Stomach (tissue), 19 donors: ENCODE measurements at places on chromosomes 7 and 10. TPM values are rescaled to one million over a fixed set of nuclear protein-coding genes. Genes with fewer than 3 reads are reported as not detected.

ATOH7 gene
- 0.30 TPM for polyA plus RNA-seq

ITIH5 gene
- 4.1 TPM for polyA plus RNA-seq

PHYHIPL gene
- polyA plus RNA-seq, result 0.61 TPM

DNA sequence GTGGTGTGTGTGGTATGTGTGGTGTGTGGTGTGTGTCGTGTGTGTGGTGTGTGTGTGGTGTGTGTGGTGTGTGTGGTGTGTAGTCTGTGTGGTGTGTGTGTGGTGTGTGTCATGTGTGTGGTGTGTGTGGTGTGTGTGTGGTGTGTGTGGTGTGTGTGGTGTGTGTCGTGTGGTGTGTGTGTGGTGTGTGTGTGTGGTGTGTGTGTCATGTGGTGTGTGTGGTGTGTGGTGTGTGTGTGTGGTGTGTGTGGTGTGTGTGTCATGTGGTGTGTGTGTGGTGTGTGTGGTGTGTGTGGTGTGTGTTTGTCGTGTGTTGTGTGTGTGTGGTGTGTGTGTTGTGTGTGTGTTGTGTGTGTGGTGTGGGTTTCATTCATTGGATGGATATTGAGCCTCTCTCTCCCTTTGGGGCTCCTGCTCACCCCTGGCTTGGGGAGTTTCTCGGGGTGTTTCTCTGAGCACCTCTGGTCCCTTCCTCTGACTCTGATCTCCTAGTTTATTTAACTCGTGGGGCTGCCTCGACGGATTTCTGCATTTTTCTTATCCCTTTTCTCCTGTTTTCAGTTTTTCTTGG is 145.8 kb downstream of the DNAJB6 start:
- H3K4me1 ChIP-seq, result no peaks in the 10 kb centered on the region
- DNase-seq, result no peak
- no peak overlapping the region for H3K4me3 ChIP-seq
- no peaks in the 10 kb centered on the region for H3K27me3 ChIP-seq
- H3K36me3 ChIP-seq, result no peaks in the 10 kb centered on the region

NEUROD6 gene
- not detected for polyA plus RNA-seq

CALHM3 gene
- polyA plus RNA-seq, result not detected

DNA sequence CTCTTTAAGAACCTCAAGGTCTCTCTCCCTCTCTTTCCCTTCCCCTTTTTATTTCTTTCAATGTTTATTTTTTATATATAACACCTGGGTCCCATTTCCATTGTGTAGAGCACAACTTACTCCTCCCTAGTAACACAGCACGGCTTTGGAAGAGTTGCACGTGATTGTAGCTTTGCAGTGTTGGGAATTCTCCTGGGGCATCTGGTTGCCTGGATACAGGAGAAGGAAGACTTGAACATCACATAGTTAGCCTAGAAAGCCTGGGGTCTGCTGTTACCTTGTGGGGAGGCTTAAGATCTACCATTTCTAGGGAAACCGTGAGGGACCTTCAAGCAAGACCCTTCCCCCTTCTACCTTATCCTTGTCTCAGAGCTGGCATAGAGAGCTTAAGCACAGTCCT is 41.1 kb upstream of the NFKB2 start:
- no peaks in the 10 kb centered on the region for H3K4me1 ChIP-seq
- no peaks in the 10 kb centered on the region for H3K27me3 ChIP-seq
- no peak overlapping the region for H3K27ac ChIP-seq
- H3K4me3 ChIP-seq, result no peak overlapping the region

DNA sequence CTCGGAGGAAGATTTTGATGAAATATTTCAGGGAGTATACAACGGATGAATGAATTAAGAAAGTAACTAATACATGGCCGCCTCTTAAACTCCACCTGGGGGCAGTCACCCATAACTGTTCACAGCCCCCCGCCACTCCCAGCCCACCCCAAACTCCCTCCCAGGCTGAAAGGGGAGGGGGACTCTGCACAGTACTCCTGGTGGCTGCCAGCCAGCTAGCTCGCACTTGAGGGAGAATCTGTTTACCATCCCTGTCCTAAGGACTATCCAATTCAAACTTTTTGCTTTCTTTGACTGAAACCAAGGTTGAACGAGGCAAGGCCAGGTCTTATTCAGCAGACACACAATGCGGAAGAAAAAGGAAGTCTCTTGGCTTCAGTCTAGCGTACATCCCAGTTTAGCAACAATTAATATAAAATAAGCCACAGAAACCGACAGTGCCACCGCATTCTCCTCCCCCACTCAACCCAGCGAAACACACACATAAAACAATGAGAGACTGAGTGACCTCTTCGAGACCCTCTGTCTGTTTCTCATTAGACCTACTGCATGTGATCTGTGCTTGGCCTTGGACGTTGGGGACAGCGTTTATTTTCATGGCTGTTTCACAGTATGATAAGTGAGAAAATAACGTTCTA is 219.5 kb downstream of the GLI3 start:
- DNase-seq, result no peak
- no peaks in the 10 kb centered on the region for H3K27me3 ChIP-seq
- H3K36me3 ChIP-seq, result no peaks in the 10 kb centered on the region
- peaks cover 7% of the 10 kb centered on the region for H3K4me1 ChIP-seq
- H3K4me3 ChIP-seq, result no peak overlapping the region

- peak overlapping the region; percentile 21 for H3K27ac ChIP-seq
- H3K4me1 ChIP-seq, result peaks cover 20% of the 10 kb centered on the region
These were observed 13.5 kb downstream of the IQCE start for GRCh38 chr7:2572101-2572842.

DNA sequence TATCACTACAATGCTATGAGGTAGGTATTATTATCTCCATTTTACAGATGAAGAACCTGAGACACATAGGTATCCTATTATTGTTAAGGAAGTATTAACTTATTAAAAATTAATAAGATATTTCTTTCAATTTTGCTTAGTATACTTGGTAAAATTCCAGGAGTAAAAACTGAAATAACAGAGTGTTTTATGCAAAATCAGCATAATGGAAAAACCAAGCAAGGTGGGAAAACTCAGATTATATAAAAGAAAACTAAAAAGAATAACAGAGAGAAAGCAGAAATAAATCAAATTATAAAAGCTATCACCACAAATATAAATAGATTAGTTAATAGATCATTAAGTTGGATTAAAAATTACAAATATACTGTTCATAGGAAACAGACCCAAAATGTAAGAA is 82.0 kb downstream of the CPXM2 start:
- no peak overlapping the region for H3K27ac ChIP-seq
- DNase-seq, result no peak
- no peaks in the 10 kb centered on the region for H3K27me3 ChIP-seq
- H3K4me3 ChIP-seq, result no peak overlapping the region

DNA sequence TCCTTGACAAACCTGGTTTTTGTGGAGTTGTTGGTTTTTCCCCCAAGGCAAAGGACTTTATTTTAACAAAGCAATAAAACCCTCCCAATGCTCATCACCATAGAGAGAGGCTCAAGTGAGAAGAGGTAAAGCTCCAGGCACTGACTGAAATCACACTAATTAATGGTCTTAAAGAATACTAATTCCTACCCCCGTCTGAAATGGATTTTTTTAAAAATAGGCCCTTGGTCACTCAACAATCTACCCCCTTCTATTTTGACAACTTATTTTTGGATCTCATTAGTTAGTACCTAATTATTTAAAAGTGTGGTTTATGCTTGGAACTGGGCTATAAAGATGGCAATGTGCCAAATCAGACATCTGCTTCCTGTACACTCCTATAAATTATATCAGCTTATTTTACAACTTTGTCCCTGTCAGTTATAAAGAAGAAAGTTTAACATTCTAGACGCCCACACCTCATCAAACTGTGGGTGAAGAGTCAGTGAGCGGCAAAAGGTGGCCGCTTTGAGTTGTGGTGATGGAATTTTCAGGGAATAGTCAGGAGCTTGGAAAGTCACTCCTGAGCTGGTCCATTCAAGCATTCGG is 10.6 kb downstream of the GLI3 start:
- no peaks in the 10 kb centered on the region for H3K4me1 ChIP-seq
- H3K27me3 ChIP-seq, result no peaks in the 10 kb centered on the region
- H3K36me3 ChIP-seq, result no peaks in the 10 kb centered on the region
- no peak for DNase-seq

DNA sequence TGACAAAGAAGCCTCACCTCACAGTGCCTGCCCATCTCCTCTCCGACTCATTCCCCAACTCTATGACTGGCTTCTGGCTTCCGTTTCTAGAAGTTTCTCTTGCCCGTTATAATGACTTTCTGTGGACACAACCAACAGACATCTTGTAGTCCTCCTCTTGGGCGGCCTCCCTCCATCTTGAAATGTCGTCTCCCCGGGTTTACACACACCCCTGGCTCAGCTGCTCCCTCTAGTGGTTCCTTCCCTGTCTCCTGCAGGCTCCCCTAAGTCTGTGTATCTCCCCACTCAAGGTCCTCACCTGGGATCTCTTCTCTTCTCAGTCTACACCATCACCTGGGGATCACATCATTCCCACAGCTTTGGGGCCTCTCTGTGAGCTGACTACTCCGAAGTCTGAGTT is 123.4 kb upstream of the NEBL start:
- H3K4me1 ChIP-seq, result no peaks in the 10 kb centered on the region
- no peak overlapping the region for H3K4me3 ChIP-seq

AMPH gene
- polyA plus RNA-seq, result 3.1 TPM

SH2B2 gene
- polyA plus RNA-seq, result 2.3 TPM

DNA sequence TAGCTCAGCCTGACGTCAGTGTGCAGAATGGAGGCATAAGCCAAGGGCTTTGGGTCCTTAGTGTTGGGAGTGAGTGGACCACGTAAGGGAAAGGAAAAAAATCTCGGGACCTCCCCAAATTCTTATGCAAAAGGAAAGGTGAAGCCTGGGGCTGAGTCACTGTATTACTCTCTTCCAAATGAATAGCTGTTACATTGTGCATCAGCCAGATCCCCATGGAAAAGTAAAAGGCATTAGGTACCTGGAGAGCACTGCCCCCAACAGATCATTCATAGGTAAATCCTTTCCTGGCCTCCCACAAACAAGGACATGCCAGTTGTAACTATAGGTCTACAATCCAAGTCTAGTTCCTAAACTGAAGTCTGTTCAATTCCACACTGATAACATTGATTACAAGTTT is 170.5 kb downstream of the C1GALT1 start:
- H3K4me3 ChIP-seq, result no peak overlapping the region
- H3K27ac ChIP-seq, result no peak overlapping the region
- H3K4me1 ChIP-seq, result no peaks in the 10 kb centered on the region
- no peaks in the 10 kb centered on the region for H3K27me3 ChIP-seq
- H3K36me3 ChIP-seq, result no peaks in the 10 kb centered on the region

AKR1E2 gene
- 1.9 TPM for polyA plus RNA-seq

DNA sequence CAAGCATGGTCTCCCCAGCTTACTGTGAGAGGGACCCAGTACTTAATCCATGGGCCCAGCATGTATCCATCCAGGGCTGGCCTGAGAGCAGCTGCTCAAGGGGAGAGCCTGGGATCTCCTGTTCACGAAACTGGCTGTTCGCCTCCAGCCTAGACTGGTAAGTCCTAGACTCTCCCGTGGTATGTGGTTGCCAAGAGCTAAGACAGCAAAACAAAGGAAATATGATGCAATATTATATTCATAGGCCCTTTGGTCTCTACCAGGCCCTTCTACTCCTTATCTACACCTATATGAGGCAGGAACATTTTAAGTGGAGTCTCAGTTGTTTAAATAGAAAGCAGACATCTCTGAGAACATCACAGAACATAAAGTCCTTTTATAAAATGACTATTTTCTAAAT is 28.9 kb upstream of the STK17A start:
- H3K27ac ChIP-seq, result no peak overlapping the region
- no peaks in the 10 kb centered on the region for H3K4me1 ChIP-seq
- H3K4me3 ChIP-seq, result no peak overlapping the region
- DNase-seq, result peak; percentile 45

DNA sequence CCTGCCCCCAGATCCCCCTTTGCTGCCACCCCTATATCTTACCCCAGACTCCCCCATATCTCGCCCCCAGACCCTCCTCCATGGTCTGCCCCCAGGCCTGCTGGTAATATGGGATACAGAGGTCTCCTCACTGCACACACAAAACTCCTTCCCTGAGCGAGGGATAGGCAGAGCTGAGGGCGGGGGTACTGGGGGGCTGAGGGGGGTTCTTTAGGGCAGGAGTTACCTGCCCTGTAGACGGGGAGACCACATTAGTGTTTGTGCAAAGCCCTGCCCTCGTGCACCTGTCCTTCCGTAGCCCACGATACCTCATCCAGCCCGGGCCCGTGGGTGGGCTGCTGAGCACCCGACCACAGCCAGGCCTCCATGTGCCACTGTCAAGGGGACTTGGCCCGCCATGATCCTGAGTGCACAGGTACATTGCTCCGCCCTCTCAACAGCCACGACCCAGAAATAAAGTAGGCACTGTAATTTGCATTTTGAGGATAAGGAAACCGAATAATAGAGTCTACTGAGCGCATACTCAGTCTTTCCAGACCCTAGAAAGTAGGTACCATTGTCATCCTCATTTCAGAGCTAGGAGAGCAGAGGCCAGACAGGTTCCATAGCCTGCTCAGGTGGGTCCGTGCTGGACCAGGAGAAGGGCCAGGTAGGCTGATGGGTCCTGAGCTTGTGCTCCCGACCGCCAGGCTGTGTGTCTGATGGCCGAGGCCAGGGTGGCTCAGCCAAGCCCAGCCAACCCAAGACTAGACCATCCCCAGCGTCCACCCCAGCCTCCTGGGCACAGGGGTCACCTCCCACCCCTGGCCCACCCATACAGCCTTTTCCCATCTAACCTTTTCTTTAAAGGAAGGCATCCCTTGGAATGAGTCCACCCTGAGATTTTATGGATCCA is 115.2 kb downstream of the LHPP start:
- no peaks in the 10 kb centered on the region for H3K27me3 ChIP-seq
- no peak for DNase-seq
- H3K27ac ChIP-seq, result no peak overlapping the region
- no peaks in the 10 kb centered on the region for H3K4me1 ChIP-seq
- H3K36me3 ChIP-seq, result no peaks in the 10 kb centered on the region

RBP3 gene
- not detected for polyA plus RNA-seq

DNA sequence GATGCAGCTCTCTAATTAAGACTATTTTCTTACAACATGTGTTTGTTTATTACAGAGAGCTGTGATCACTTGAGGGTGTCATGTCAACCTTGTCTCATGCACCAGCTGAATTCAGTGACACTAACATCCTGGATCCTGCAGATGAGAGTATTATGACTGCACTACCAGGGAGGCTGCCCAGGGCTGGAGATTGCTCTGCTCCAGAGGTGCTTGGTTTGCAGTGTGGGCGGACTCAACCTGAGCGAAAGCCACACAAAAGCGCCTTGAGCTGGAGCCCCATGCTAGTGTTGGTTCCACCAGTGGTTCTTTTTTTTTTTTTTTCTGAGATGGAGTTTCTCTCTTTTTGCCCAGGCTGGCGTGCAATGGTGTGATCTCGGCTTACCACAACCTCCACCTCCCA is 33.8 kb upstream of the ATXN7L1 start:
- H3K36me3 ChIP-seq, result peaks cover 14% of the 10 kb centered on the region
- no peaks in the 10 kb centered on the region for H3K27me3 ChIP-seq
- H3K4me1 ChIP-seq, result no peaks in the 10 kb centered on the region
- DNase-seq, result no peak
- H3K27ac ChIP-seq, result no peak overlapping the region
- no peak overlapping the region for H3K4me3 ChIP-seq
